CD4-positive, alpha-beta memory T cell (primary cell): ENCODE measurements at places on chromosomes 6 and 20. TPM values are rescaled to one million over a fixed set of nuclear protein-coding genes. Genes with fewer than 3 reads are reported as not detected.
A peak's percentile ranks its signal among the peaks of the same experiment; 100 is the strongest.

DNA sequence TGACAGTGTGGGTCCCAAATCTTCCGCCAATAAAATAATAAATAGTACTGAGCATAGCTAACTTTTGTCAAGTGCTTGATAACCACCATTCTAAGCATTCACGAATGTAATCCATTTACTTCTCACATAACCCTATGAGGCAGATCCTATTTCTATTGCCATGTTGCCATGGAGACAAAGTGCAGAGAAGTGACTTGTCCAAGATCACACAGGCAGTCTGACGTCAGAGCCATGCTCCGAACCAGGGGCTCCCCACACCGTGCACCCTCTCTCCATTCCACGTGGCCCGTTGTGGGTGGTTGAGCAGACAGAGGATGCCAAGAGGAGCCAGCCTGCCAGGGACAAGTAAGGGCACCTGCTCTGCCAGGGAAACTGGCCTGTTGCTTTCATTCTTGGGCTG lies 38.9 kb downstream of the CDH22 start:
- H3K27me3 ChIP-seq, result peaks cover 5% of the 10 kb centered on the region
- DNase-seq, result no peak
- H3K4me3 ChIP-seq, result no peak overlapping the region
- H3K36me3 ChIP-seq, result no peaks in the 10 kb centered on the region
- H3K27ac ChIP-seq, result no peak overlapping the region
- H3K4me1 ChIP-seq, result no peaks in the 10 kb centered on the region

SGK1 gene
- polyA plus RNA-seq, result 5.8 TPM

GRCh38 chr6:79127660-79128059 lies 49.6 kb upstream of the PHIP start:
- H3K27me3 ChIP-seq, result no peaks in the 10 kb centered on the region
- H3K27ac ChIP-seq, result no peak overlapping the region
- H3K4me3 ChIP-seq, result no peak overlapping the region

DNA sequence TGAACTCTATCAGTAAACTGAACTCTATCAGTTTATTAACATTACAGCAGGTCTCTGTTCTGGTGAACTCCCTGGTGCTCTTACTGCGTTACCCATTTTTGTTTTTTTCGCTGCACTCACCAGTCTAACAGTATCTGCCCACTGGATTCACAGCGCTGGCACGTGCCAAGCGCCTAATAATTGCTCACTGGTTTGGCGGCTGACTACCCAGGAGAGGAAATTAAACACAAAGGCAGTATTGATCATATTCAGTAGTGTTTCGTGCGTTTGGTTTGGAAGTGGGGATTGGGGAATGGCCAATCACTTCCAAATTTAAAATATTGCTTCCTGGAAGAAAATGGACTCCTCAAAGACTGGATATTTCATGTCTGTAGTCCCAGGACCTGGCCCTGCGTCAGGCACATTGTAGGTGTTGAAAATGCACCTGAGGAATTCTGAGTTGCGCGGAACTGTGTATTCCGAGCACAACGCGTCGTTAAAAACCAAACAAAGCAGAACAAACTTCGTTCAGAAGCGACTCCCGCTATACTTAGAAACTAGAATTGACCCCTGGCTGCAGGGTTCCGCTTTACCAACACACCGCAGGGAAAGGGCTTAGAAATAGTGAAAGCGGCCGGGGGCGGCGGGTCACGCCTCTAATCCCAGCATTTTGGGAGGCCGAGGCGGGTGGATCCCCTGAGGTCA lies 1.1 kb upstream of the RPS12 start:
- DNase-seq, result peak; percentile 58
- peak overlapping the region; percentile 78 for H3K4me3 ChIP-seq
- peaks cover 40% of the 10 kb centered on the region for H3K4me1 ChIP-seq
